ENCODE measurements at places on chromosomes 11 and 22.
A peak's percentile ranks its signal among the peaks of the same experiment; 100 is the strongest.

- peak; percentile 74 for DNase-seq
These were observed 79.3 kb downstream of the DSCAML1 start for GRCh38 chr11:117717485-117718314.

- DNase-seq = no peak
These were observed 51.6 kb downstream of the CLMP start for GRCh38 chr11:123143476-123143875.

DNA sequence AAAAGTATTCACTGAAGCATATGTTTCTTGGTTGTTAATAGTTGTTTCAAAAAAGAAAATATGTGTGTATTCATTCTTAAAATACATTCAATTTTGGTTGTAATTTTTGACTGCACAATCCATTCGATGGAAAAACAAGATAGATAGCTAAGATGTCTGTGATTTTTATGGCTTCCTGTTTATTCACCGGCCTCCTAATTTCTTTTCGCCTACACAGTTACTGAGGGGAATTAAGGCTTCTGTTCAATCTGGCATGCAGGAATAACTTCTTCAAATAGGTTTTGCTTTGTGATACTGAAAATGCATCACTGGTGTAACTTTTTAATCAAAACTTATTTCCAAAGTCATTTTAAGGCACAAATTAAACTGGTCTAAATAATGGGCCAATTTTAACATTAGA is 290.8 kb upstream of the ARHGAP42 start:
- no peak for DNase-seq

- no peak for DNase-seq
These were observed 829 bp upstream of the APOC3 start for GRCh38 chr11:116828632-116829524.
